ENCODE measurements at places on chromosomes 11 and 22.

DNA sequence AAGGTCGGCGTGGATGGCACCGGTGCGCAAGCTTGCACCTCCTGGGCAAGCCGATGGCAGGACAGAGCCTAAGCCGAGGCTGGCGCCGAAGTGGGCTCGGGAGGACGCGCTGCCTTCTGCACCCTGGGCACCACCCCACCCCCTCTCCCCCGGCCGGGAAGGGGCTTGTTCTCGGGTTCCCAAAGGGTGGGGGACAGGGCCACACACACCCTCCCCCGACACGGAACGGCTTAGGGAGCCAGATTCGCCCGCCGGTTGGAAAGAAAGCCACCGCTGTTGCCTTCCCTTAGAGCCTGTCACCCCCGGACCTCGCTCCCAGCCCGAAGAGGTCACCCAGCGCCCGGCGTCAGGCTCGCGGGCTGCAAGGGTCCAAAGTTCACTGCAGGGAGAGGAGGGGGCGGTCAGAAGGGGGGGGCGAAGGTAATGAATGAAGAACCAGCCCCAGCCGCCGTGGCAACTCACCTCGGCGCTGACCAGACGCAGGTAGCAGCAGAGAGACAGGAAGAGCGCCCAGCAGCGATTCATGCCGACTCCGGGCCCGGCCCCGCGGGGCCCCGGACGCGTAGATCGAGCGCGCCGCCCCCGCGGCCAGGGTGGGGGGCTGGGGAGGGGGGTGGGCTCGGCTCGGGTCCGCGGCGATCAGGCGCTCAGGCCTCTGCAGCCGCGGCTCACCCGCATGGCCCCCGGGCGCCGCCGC is 1.2 kb downstream of the PDGFB start:
- no peak for DNase-seq

DNA sequence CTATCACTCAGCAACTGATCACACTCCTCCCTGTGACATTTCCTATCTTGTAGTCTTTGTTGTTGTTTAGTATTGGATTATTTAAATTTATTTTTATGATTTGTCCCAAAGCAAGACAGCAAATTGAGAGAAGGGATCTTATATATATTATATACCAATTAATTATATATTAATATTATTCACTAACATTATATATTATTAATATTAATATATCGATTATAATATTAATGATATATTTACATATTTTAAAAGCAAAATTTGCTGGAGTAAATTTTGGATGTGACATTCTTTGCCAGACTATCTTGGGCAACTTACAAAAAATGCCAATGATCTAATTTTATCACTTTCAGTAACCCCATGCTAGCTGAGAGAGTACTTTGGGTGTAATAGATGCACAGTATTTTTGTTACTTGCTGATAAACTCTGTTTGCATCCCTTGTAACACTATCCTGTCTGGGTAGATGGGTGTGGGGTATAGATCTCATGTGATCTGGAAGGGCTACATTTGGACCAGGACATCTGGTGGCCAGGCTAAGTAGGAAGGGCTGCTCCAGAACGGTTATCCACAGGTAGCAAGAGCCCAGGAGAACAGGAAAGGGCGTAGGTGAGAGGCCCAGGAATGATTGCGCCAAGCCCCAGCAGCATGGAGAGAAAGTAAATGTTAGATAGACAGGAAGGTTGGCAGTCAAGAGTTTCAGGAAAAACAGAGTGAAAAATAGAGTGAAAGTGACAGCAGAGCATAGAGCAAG is 608.6 kb upstream of the KIRREL3 start:
- DNase-seq: no peak

DNA sequence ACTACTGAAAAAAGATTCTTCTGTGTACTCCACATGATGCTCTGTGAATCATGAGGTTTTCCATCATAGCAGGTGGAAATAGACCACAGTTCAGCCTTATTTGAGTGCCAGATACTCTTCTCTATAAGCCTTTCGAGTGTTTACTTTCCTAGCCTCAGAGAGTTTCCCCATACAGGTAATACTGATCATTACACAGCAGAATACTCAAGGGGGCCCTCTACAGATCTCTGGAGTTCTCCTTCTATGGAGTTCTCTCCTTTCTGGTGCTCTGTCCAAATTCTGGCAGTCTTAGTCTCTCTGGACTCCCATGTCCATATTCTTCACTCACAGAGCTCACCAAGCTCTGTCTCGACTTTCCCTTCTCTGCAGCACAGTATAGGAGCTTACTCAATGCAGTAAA is 175.7 kb upstream of the CARD18 start:
- DNase-seq: no peak

DNA sequence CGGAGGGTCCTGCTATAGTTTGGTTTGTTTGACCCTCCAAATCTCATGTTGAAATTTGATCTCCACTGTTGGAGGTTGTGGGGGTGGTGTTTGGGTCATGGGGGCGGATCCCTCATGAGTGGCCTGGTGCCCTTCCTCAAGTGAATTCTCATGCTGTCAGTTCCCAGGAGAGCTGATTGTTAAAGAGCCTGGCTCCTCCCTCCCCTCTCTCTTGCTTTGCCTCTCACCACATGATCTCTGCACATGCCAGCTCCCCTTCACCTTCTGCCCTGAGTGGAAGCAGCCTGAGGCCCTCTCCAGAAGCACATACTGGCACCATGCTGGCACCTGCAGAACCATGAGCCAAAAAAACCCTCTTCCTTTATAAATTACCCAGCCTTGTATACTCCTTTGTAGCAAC is 7.1 kb downstream of the TSPAN18 start:
- DNase-seq: no peak

- no peak for DNase-seq
Observed at GRCh38 chr11:45679806-45680205, 14.4 kb upstream of the CHST1 start.

DNA sequence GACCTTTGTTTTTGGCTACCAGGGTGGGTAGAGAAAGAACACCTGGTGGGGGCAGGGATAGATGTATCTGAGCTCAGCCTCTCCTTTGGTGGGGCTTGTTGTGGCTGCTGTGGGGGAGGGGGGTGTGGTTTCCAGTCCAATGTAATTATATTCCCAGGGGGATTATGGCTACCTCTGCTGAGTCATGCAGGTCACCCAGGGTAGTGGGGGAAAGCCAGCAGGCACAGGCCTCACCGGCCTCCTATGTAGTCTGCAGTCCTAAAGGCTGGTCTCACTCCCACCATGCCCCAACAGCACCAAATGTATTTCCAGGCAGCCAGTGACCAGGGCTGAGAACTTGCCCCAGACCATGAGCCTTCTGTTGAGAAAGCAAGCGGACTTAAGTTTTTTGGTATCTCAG is 119.6 kb downstream of the DYNC2H1 start:
- no peak for DNase-seq

GRCh38 chr22:46828323-46828900 is 66.0 kb downstream of the TBC1D22A start:
- no peak for DNase-seq

All from adipocyte (in vitro differentiated cells).